ENCODE measurements at places on chromosomes 4 and X. TPM values are rescaled to one million over a fixed set of nuclear protein-coding genes. Genes with fewer than 3 reads are reported as not detected.

The MCF2 gene
- total RNA-seq = 0.18 TPM

The RHOXF2 gene
- not detected for total RNA-seq

The CXCL6 gene
- total RNA-seq = 4.8 TPM

The MAGEA2 gene
- not detected for total RNA-seq

The FRAS1 gene
- 17.9 TPM for total RNA-seq

The ADGRL3 gene
- total RNA-seq = 8.0 TPM

The MAP3K15 gene
- 0.41 TPM for total RNA-seq

The HNRNPDL gene
- total RNA-seq = 218 TPM

The S100P gene
- total RNA-seq = 85.0 TPM

- DNase-seq = peak; percentile 73
These were observed 141.4 kb downstream of the KLHL8 start for GRCh38 chr4:87078987-87079486.

GRCh38 chrX:116246261-116246660 is 75.7 kb downstream of the AGTR2 start:
- DNase-seq = no peak

- DNase-seq = no peak
These were observed 34.5 kb downstream of the LINC00632 start for GRCh38 chrX:140744085-140744484.

DNA sequence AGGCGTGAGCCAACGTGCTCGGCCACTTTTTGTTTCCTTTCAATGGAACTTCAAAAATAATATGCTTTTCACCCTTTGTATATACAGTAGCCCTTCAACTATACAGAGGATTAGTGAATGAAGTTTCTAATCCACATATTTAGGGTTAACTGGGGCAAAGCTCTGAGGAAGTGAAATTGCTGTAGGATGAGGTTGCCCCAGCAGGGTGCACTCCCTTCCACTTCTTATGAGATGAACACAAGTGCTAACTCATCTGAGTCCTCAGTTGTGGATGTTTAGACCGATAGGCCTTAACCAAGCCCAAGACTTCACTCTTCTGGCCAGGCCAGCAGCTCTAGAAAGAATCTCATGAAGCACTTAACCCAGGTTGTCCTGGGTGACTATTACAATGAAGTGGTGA is 29.1 kb upstream of the CT55 start:
- DNase-seq = no peak

DNA sequence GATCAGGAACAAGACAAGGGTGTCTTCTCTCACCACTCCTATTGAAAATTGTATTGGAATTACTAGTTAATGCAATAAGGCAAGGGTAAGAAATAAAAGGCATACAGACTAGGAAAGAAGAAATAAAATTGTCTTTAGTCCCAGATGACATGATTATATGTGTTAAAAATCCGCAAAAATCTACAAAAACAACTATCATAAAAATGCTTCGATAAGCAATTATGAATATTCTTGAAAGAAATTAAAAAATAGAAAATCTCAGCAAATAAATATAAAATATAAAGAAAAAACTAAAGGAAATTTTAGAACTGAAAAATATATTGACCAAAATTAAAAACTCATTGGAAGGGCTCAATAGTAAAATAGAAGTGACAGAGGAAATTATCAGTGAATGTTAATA is 243.3 kb downstream of the ZNF674 start:
- DNase-seq = no peak
